ENCODE measurements at places on chromosomes 2 and 18. TPM values are rescaled to one million over a fixed set of nuclear protein-coding genes. Genes with fewer than 3 reads are reported as not detected.

The C2orf80 gene
- not detected for total RNA-seq

The MEP1B gene
- total RNA-seq, result not detected

The SLC9A4 gene
- not detected for total RNA-seq

The VWC2L gene
- total RNA-seq, result not detected

The ARHGAP15 gene
- total RNA-seq, result not detected

The EFR3B gene
- total RNA-seq, result 1.7 TPM

The SAP130 gene
- 2.1 TPM for total RNA-seq

The LCT gene
- total RNA-seq, result under 0.01 TPM

The PARD6G gene
- 2.8 TPM for total RNA-seq

The SH3RF3 gene
- total RNA-seq, result 2.9 TPM

The MC2R gene
- total RNA-seq, result not detected

The REG1A gene
- total RNA-seq, result not detected

The FN1 gene
- 5,379 TPM for total RNA-seq

The PPP4R3B gene
- total RNA-seq, result 52.0 TPM

The TSPYL6 gene
- not detected for total RNA-seq

The C2orf15 gene
- total RNA-seq, result 0.19 TPM

The IL1F10 gene
- not detected for total RNA-seq

The GLB1L gene
- 5.8 TPM for total RNA-seq

The NRP2 gene
- 9.2 TPM for total RNA-seq

The POTEI gene
- total RNA-seq, result under 0.01 TPM

The ACOXL gene
- total RNA-seq, result not detected

The CRYBA2 gene
- total RNA-seq, result not detected

The CASP8 gene
- total RNA-seq, result 24.2 TPM

The BCL11A gene
- 0.19 TPM for total RNA-seq

The MAP2 gene
- 5.2 TPM for total RNA-seq

The CMPK2 gene
- 0.38 TPM for total RNA-seq

The LYPD6 gene
- under 0.01 TPM for total RNA-seq
